NCI-H1930 (cell line): ENCODE measurements at places on chromosomes 16 and 17.

GRCh38 chr17:81837641-81838040 is 2.8 kb upstream of the PPP1R27 start:
- no peak for DNase-seq

GRCh38 chr16:54586474-54587175 is 300.0 kb upstream of the IRX3 start:
- no peak for DNase-seq

DNA sequence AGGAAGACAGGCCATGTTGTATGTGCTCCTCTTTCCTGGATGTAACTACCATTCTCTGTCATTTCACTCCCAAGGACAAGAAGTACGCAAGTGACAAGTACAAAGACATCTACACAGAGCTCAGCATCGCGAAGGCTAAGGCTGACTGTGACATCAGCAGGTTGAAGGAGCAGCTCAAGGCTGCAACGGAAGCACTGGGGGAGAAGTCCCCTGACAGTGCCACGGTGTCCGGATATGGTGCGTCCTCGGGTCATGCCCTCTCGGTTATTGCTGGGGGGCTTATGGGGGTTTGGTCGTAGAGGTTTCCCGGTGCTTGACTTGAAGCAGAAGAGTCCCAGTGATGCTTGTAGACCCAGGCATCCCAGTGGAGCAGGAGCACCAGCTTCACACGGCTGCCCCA is 29.0 kb downstream of the PLD6 start:
- DNase-seq: no peak

DNA sequence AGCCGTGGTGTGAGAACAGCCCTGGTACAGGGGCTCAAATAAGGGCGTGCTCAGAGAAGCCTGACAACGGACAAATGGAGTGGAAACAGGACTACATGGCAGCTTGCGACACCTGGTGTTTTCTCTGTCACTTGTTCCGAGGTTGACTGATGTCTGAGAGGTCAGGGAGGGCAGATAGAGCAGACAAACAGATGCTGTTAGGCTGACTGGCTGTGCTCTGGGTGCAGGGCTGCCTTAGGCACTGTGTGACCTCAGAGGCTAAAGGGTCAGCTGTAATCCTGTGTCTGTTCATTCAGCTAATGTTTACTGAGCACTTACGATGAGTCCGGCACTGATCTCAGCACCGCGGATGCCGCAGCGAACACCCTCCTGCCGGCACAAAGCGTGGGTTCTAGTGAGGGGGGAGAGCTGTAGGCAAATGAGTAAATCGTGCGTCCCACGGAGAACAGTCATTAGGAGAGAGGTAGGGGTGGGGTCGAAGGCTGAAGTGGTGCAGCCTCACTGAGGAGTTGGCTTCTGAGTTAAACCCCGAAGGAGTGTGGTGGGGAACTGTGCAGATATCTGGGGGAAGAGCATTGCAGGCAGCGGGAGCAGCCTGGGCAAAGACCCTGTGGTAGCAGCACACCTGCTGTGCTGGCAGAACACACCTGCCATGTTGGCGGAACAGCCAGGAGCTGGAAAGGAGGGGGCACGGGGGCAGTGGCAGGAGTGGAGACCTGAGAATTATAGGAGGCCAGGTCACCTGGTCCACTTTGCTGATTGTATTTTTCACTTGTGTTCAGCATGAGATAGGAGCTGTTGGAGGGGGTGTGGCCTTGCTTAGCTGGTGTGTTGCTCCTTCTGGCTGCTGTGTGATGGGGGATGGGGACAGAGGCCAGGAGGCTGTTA is 35.0 kb downstream of the GPT2 start:
- DNase-seq: no peak

DNA sequence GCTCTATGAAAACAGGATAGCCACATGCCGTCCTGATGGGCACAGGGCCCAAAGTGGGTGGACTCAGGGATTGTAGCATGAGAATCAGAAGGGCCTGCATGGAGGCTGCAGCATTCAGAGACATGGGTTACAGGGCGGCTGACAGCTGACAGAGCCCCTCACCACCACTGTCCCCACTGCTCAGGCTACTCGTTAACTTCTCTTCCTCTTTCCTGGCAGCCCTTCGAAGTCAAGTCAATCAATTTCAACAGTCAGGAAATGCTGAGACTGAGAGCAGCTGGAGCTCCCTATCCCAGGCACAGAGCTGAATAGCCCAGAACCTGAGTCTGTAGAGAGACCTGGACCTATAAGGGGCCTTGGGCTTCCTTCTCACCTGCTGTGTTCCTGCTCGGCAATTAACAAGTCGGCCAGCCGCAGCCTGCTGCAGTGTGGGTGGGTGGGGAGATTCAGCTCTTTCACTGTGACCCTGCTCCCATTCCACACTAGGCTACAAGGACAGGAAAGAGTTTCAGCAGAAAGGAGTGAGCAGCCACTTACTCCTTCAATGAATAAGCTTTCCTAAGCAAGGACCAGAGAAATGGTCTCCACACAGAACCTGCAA is 76.9 kb downstream of the TEX14 start:
- DNase-seq: no peak

DNA sequence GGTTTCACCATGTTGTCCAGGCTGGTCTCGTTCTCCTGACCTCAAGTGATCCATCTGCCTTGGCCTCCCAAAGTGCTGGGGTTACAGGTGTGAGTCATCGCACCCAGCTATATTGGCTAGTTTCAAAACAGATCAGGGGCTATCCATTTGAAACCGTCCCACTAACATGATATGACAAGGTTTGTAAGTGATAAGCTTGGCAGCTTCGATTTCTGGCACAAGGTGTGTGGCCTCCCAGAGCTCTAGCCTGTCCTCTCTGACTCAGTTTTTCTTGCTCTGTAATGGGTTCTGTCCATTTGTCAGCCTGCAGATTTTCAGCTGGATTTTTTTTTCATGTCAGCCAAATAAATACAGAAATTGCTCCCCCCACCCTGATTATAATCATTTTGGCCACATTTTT is 31.8 kb upstream of the TENT4B start:
- no peak for DNase-seq

DNA sequence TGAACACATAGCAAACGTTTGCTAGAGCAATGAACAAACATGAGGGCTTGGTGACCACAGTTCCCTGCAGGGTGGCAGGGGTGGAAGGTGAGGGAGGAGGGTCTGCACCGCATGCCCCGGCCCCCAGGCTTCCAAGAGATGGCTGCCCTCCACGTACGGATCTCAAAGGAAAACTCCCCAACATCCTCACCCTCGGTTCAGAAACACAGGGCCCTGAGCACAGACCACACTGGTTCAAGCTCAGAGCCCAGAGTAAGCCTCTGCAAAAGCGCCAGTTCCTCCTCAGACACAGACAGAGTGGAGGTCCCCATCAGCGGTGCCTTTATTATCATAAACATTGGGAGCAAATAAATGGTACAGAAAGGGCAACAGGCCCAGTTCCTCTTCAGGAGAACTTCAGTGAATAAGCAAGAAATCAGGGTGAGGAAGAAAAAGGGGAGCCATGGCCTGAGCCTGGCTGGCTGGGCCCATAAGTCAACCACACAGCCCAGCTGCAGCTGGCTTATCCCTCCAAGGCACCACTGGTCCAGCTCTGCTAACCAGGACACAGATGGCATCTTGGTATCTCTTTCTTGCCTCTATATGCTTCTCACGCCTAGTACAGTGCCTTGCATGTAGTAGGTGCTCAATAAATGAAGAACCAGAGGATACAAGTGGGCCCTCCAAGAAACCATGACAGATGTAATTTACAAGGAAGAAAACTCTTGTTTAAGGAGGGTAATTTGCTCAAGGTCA is 11.0 kb downstream of the MPO start:
- DNase-seq: no peak

DNA sequence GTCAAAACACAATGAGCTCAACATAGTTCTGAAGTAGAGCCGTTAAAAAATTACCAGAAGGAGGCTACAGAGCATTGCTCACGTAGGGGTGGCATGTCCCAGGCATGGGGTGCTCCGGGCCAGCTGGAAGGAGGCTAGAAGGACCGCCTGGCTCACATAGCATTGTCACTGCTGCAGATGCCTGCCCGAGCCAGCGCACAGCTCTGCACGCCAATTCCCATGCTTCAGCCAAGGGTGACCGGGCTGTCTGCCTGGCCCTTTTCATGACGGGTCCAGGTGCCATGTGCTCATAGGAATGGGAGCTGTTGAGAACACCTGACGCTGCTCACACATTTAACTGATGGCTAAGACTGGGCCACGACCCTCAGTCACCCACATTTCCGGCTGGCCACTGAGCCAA is 228.9 kb upstream of the FOXF1 start:
- no peak for DNase-seq

DNA sequence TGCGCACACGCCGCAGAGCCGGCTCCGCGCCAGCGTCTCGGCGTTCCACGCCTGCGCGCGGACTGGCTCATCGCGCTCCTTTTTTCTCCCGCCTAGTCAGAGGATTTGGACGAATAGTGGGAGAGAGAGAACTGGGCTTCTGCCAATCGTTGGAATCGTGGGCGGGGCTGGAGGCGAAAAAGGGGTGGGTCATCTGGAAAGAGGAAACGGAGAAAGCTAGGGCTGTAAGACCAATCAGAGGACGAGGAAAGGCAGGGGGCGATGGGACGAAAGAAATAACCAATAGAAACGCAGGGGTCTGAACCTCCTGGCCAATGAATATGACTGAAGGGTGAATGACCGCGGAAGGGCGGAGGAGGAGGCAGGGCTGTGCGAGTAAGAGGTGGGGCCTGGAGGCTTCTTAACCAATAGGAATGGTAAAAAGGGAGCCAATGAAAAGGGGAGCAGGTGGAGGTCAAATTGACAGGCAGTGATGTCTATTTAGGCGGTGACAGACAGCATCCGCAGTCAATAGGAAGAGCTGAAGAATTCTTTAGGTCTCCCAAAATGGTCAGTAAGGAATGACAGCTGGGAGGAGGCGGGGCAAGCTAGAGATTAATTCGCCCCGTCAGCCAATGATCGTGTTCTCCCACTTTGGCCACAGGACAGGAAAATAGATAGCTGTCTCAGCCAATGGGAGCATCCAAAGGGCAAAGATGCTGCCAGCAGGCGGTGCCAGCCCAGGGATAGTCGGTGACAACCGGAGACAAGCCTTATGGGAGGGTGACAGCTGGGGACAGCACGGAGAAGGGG is at the start of gene TBC1D10B:
TBC1D10B (minus strand) TSS at position 39 of the 792 bp plus-strand sequence. CDS start 311 bp downstream, outside the sequence.
- peak; percentile 100 for DNase-seq

DNA sequence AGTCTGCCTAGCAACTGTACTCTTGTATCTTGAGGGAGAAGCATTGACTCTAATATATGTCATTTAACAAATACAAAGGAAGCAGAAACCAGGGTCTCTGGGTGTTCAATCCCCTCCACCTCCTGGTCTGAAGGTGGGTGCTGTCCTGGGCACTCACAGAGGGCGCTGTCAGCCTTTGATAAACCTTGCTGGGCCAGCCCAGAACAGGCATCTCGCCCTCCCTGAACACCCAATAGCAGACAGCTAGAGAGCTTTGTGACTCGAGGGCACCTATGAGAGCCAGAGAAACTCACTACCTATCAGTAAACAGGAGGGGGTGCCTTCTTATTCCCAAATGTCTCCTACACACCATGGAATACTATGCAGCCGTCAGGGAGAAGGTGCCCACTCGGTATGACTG is 6.4 kb upstream of the PIPOX start:
- no peak for DNase-seq

- DNase-seq: peak; percentile 64
These were observed 21.4 kb downstream of the QPRT start for GRCh38 chr16:29700253-29700987.

DNA sequence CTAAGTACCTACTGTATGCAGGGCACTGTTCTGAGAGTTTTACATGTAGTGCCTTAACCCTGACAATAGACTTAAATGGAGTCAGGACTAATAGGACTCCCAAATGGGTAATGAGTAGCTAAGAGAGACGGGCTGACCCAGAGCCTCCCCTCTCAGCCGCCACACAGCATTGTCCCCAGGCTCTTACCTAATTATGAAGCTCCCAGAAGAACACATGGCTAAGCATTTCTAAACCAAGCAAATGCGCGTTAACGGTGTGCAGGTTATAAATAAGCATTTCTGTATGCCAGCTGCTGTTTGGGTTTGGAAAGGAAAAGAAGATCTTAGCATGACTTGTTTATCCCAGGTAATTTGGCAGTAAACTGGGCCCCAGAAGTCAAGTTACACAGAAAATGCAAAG is 14.3 kb downstream of the KATNIP start:
- DNase-seq: no peak
